ENCODE measurements at places on chromosomes 11 and 22. TPM values are rescaled to one million over a fixed set of nuclear protein-coding genes. Genes with fewer than 3 reads are reported as not detected.

GRCh38 chr22:49622241-49623105 is 205.2 kb downstream of the BRD1 start:
- H3K27me3 ChIP-seq = no peaks in the 10 kb centered on the region
- no peak for DNase-seq
- no peaks in the 10 kb centered on the region for H3K36me3 ChIP-seq

GRCh38 chr11:107856981-107857517 is 1.5 kb downstream of the SLC35F2 start:
- peak overlapping the region; percentile 75 for H3K27ac ChIP-seq
- H3K27me3 ChIP-seq = no peaks in the 10 kb centered on the region
- no peak for DNase-seq
- peaks cover 10% of the 10 kb centered on the region for H3K4me1 ChIP-seq

GRCh38 chr11:103947546-103947919 is 88.9 kb upstream of the DDI1 start:
- no peak overlapping the region for H3K4me3 ChIP-seq
- H3K36me3 ChIP-seq = no peaks in the 10 kb centered on the region
- no peak overlapping the region for H3K27ac ChIP-seq
- no peak for DNase-seq

JAM3 gene
- total RNA-seq = 31.7 TPM

SCUBE1 gene
- 6.9 TPM for total RNA-seq

GRCh38 chr11:99501655-99502054 is 480.9 kb downstream of the CNTN5 start:
- no peak overlapping the region for H3K27ac ChIP-seq
- no peaks in the 10 kb centered on the region for H3K4me1 ChIP-seq
- H3K4me3 ChIP-seq = no peak overlapping the region
- no peaks in the 10 kb centered on the region for H3K27me3 ChIP-seq
- no peaks in the 10 kb centered on the region for H3K36me3 ChIP-seq

DNA sequence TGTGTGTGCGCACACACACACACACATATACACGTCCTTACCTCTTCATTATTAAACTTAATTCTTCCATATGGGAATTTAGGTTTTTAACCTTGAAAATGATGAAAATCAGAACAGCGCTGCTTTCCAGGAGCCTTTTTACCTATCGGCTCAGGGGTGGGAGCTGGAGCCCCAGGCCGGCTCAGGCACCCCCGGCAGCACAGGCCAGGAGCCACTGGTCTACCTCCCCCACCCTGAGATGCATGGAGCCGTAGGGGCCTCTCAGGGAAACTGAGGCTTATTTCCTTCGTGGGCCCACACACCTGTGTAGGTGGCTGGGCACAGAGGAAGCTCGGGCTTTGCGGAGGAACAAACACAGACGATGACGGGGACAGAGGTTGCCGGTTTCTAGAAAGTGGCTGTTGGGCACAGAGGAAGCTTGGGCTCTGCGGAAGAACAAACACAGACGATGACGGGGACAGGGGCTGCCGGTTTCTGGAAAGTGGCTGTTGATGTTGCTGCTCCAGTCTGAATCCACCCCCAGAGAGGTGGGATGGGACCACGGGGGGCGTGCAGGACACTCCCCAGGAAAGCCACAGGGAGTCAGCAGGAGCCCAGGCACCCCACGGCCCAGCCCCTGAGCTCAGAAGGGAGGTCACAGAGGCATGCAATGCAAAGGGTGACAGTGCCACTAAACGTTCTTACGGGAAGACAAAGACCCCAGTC is 149.4 kb downstream of the BRD1 start:
- H3K27me3 ChIP-seq = no peaks in the 10 kb centered on the region
- H3K4me1 ChIP-seq = no peaks in the 10 kb centered on the region
- no peaks in the 10 kb centered on the region for H3K36me3 ChIP-seq

TLCD5 gene
- 3.7 TPM for total RNA-seq

GALNT18 gene
- total RNA-seq = 22.1 TPM

SWAP70 gene
- 32.2 TPM for total RNA-seq

- no peak overlapping the region for H3K27ac ChIP-seq
- H3K4me3 ChIP-seq = no peak overlapping the region
- no peaks in the 10 kb centered on the region for H3K36me3 ChIP-seq
- H3K27me3 ChIP-seq = no peaks in the 10 kb centered on the region
- H3K4me1 ChIP-seq = peaks cover 6% of the 10 kb centered on the region
These were observed 9.3 kb upstream of the CD3E start for GRCh38 chr11:118295199-118295598.

DNA sequence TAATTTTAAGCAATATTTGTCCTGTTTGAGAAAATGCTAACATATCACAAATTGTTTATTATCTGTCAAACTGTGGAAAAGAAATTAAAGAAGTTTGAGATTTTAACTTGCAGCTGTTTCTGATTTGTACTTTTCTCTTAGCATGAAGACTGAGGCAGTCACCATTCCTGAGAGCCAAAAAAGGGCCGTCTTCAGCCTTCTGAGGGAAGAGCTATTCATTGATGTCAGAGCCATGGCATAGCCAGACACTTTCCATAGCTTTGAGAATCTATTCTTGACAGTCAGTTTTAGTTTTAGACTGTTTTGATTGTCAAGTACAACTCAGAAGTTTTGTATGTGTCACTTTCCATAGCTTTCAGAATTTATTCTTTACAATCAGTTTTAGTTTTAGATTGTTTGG is 32.1 kb downstream of the YAP1 start:
- no peak overlapping the region for H3K4me3 ChIP-seq
- H3K27me3 ChIP-seq = no peaks in the 10 kb centered on the region
- peaks cover 84% of the 10 kb centered on the region for H3K4me1 ChIP-seq
- no peaks in the 10 kb centered on the region for H3K36me3 ChIP-seq
- DNase-seq = no peak

DNA sequence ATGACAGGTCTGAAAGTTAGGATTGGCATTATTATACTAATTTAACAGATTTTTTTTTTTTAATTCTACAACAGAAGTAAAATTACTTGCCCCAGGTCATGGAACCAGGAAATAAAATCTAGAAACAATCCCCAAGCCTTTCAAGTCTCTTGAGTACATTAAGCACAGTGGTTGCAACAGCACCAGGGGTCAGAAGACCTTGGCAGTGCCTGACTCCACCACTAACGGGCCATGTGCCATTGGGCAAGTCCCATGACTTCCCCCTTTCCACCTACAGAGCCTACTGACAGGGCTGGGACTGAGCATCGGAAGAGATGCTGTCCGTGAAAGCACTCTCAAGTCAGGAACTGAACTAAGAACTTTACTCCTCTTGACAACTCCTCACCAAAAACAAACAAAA is 98.6 kb upstream of the AKIP1 start:
- H3K27ac ChIP-seq = peak overlapping the region; percentile 90
- no peaks in the 10 kb centered on the region for H3K36me3 ChIP-seq
- no peak overlapping the region for H3K4me3 ChIP-seq
- no peak for DNase-seq
- no peaks in the 10 kb centered on the region for H3K27me3 ChIP-seq
- H3K4me1 ChIP-seq = peaks cover 58% of the 10 kb centered on the region

DNA sequence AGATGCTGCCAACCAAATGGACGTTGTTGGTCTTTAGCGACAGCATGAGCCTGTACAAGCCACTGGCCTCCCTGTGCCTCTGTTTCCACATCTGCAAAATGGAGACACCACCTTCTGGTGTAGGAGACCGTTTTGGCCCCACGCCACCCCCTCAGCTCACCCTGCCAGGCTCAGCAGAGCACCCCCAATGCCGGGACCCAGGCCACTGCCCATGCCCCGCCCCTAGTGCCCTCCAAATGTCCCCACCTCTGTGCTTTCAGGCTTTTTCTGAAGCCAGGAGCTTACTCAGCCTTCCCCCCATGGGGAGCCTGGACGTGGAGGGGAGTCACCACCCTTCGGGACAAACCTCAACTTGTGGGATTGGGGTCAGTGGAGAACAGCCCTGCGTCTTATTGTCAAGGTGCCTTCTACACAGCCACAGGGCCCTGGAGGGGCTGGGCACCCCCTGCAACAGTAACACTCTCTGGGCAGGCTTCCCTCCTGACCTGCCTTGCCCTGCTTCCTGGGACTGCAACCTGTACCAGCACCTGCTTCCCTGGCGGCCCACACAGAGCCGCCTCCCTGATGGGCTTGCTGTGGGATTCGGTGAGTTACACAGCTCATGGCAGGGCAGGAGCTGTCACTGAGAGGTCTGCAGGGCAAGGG is 24.6 kb upstream of the RTL6 start:
- no peak overlapping the region for H3K4me3 ChIP-seq
- H3K27me3 ChIP-seq = no peaks in the 10 kb centered on the region
- no peak overlapping the region for H3K27ac ChIP-seq
- peak; percentile 64 for DNase-seq

GRCh38 chr22:24160546-24160945 is 20.7 kb upstream of the SUSD2 start:
- no peak for DNase-seq
- no peak overlapping the region for H3K27ac ChIP-seq
- no peaks in the 10 kb centered on the region for H3K27me3 ChIP-seq
- H3K4me1 ChIP-seq = peaks cover 32% of the 10 kb centered on the region
- peaks cover 10% of the 10 kb centered on the region for H3K36me3 ChIP-seq

BTBD18 gene
- total RNA-seq = not detected

TRIM6 gene
- total RNA-seq = 3.9 TPM

TUB gene
- 13.5 TPM for total RNA-seq

- no peak overlapping the region for H3K4me3 ChIP-seq
- H3K36me3 ChIP-seq = no peaks in the 10 kb centered on the region
- no peak overlapping the region for H3K27ac ChIP-seq
- H3K4me1 ChIP-seq = no peaks in the 10 kb centered on the region
- H3K27me3 ChIP-seq = no peaks in the 10 kb centered on the region
- no peak for DNase-seq
These were observed 117.6 kb downstream of the LDLRAD3 start for GRCh38 chr11:36061471-36061870.

GRCh38 chr11:1953489-1954266 is 6.5 kb downstream of the MRPL23 start:
- H3K4me3 ChIP-seq = no peak overlapping the region
- no peak overlapping the region for H3K27ac ChIP-seq
- H3K27me3 ChIP-seq = no peaks in the 10 kb centered on the region
- no peaks in the 10 kb centered on the region for H3K4me1 ChIP-seq

THY1 gene
- 48.9 TPM for total RNA-seq

ADM gene
- 130 TPM for total RNA-seq

SAA2 gene
- total RNA-seq = 19.4 TPM

- H3K4me3 ChIP-seq = no peak overlapping the region
- H3K4me1 ChIP-seq = peaks cover 21% of the 10 kb centered on the region
- H3K27me3 ChIP-seq = no peaks in the 10 kb centered on the region
These were observed 17.0 kb upstream of the CDON start for GRCh38 chr11:126079621-126080124.

DNA sequence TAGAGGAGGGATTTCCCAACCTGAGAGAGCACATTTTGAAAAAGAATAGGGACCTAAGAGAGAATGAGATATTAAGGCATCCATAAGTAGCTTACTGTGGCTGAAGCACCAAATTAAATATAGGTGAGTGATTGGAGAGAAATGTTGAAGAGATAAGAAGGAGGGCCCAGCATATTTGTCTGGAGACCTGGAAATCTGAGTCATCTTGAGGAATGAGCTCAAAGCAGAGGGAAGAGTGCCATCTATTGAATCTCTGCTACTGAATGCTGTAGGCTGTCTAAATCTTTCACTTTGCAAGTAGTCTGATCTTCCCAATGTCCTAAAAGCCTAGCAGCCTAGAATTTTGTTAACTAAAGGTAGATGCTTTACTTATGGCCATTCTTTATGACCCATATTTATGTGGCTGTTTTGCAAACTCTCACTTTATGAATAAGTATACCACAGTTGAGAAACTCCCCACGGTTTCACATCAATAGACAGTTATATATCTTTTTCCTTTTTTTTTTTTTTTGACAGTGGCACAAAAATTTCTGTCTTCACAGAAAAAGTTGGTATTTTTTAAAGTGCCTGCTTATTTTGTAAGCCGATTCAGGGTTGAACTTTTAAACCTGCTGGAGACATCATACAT is 2093.5 kb downstream of the LRRC4C start:
- no peak overlapping the region for H3K27ac ChIP-seq
- no peaks in the 10 kb centered on the region for H3K4me1 ChIP-seq
- H3K36me3 ChIP-seq = no peaks in the 10 kb centered on the region
- H3K4me3 ChIP-seq = no peak overlapping the region

DNA sequence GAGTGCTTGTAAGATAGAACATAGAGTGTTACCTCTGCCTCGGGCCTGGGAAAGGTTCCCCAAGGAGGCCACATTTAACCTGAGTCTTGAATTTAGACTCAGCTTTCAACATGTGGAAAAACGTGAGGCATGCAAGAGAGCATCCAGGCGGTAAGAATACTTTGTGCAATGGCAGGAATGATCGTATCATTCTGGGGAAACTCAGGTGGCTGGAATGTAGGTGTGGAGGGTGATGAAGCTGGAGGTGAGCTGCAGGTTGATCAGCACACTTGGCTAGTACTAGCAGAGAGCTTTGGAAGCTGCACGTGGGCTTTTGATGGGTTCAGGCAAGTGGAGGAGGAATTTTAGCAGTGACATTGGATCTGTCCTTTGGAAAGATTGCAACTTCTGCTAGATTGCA is 270.3 kb upstream of the RAG2 start:
- no peaks in the 10 kb centered on the region for H3K4me1 ChIP-seq
- no peak for DNase-seq
- no peaks in the 10 kb centered on the region for H3K36me3 ChIP-seq
- H3K4me3 ChIP-seq = no peak overlapping the region
- H3K27me3 ChIP-seq = no peaks in the 10 kb centered on the region

GLYATL2 gene
- total RNA-seq = not detected

- H3K4me3 ChIP-seq = no peak overlapping the region
- no peak overlapping the region for H3K27ac ChIP-seq
- H3K4me1 ChIP-seq = peaks cover 35% of the 10 kb centered on the region
These were observed 29.0 kb downstream of the SHANK3 start for GRCh38 chr22:50701428-50702154.

GRCh38 chr11:9759519-9760192 is 95.8 kb downstream of the SWAP70 start:
- H3K27ac ChIP-seq = peak overlapping the region; percentile 99
- peak; percentile 99 for DNase-seq
- peaks cover 74% of the 10 kb centered on the region for H3K4me1 ChIP-seq
- no peaks in the 10 kb centered on the region for H3K36me3 ChIP-seq
- H3K4me3 ChIP-seq = peak overlapping the region; percentile 75

GRCh38 chr22:31329029-31329428 is 17.1 kb downstream of the PATZ1 start:
- H3K36me3 ChIP-seq = peaks cover 73% of the 10 kb centered on the region
- no peak for DNase-seq
- no peaks in the 10 kb centered on the region for H3K27me3 ChIP-seq
- no peak overlapping the region for H3K27ac ChIP-seq
- no peak overlapping the region for H3K4me3 ChIP-seq

All from vagina (tissue), 2 donors.